Stimulated activated CD4-positive, alpha-beta T cell treated with anti-CD3 and anti-CD28 coated beads, Interleukin-1b, Interleukin-23, amount 100 ng/mL, for 4 hours (primary cell): ENCODE measurements at places on chromosomes 5 and 9.

DNA sequence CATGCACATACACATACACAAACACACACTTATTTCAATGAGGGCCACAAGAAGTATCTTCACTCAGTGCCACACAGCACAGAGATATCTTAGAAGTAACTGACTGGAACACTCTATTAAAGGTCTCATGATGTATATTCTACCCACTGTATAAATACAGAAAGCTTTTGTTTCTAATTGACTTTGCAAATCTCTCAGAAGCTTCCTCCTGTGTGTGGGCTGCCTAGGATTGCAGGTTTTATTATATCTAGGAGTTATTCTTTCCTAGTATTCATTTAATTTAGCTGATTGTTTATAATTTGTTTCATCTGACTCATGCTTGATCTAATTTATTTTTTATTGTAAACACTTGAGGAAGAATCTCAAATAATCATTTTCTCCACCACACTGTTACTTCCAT lies 262.4 kb upstream of the ACTBL2 start:
- DNase-seq: no peak

DNA sequence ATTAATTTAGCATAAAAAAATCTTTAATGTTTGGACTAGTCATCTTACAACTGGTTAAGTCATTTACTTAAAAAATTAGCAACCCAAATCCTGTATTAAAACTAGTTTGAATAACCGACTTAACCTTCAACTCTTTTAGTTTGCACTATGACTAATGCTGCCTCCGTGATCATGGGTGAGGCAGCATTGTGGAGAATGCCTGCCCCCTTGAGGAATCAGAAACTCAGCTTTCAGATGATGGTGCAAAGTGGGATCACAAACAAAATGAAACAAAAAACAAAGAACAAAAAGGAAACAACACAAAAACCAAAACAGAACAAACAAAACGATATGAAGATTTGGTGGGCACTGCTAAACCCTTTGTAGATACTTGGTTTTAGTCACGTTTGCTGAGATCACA lies 127.0 kb upstream of the PALM2AKAP2 start:
- DNase-seq: no peak

- no peak for DNase-seq
Measured at GRCh38 chr5:130514984-130515690, 610.9 kb downstream of the CHSY3 start.

- no peak for DNase-seq
Measured at GRCh38 chr5:69364414-69364813, 4.9 kb downstream of the AK6 start.

DNA sequence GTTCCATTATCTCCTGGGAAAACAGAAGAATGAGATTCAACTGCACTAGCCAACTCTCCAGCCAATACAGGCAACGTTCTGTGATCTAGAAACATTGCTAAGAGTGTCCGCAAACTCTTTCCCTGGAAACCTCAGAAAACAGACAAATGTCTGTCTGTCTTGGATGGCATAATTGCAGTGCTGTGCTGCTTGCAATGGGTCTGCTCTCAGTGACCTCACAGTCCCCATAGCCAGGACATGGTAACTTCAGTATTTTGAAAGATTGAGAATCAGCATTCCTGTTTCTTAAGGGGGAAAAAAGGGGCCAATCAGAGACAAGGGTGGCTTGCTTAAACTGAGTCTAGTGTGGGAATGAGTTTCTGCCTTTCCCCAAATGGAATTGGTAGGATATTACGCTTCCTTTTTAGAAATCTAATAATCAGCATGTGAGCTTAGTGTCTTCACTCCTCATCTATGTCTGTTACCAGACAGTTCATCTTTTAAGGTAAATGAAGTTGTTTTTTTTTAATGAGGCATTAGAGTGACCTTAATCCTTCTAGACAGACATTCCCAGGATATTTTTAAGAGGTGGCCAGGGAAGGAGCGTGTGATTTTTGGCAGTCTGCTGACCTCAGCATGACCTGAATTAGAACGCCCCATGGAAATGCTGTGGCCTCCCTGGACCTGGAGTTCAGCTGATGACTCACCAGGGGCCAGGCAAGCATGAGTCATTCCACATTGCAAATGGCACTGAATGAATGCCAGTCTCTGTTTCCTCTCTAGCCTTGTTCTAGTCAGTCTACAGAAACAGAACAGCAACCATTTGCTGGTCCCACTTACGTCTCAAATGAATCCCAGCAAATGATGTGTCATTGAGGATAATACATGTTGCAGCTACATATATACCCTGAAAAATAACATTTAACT lies 210.2 kb upstream of the ACTBL2 start:
- no peak for DNase-seq

DNA sequence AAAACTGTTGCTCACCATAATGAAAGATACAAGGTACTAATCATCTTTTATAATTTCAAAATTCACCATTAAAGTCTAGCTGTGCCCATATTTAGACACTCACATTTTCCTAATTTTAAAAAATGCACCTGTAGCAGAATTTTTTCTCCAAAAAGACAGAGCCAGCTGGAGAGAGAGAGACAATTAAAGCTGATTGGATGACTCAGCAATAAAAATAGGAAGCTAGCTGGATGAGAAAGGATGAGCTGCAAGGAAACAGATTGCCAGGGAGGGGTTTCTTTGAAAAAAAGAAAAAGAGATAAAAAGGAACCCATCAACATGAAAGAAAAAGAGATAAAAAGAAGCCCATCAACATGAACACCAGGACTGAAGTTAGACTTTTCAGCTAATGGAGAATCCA lies 73.8 kb downstream of the HCN1 start:
- no peak for DNase-seq

- DNase-seq: no peak
Measured at GRCh38 chr9:36772449-36773403, 200.0 kb downstream of the MELK start.

DNA sequence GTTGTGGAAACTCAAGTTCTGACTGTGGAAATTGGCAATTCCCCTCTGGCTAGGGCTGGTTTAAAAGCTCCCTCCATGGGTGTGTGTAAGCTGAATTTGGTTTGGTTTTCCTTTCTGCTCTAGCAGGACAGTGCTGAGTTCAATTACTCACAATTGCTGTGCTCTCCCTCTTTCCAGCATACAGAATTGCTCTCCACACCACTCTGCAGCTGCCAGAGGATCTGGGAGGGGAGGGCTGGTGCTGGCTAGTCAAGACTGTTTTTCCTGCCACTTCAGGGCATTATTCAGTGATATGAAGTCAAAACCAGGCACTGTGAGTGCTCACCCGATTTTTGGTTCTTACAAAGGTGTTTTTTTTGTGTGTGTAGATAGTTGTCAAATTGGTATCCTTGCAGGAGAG lies 336.9 kb upstream of the SLC24A2 start:
- DNase-seq: no peak

GRCh38 chr5:122607818-122608217 lies 167.1 kb upstream of the SNX2 start:
- DNase-seq: no peak

DNA sequence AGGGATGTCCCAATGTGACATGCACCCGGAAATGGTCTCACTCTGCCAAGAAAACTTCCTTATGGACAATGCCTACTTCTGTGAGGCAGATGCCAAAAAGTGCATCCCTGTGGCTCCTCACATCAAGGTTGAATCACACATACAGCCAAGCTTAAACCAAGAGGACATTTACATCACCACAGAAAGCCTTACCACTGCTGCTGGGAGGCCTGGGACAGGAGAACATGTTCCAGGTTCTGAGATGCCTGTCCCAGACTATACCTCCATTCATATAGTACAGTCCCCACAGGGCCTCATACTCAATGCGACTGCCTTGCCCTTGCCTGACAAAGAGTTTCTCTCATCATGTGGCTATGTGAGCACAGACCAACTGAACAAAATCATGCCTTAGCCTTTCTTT lies 37.6 kb upstream of the CCDC152 start:
- DNase-seq: no peak

- no peak for DNase-seq
Measured at GRCh38 chr5:160023007-160023907, 14.3 kb downstream of the TTC1 start.

DNA sequence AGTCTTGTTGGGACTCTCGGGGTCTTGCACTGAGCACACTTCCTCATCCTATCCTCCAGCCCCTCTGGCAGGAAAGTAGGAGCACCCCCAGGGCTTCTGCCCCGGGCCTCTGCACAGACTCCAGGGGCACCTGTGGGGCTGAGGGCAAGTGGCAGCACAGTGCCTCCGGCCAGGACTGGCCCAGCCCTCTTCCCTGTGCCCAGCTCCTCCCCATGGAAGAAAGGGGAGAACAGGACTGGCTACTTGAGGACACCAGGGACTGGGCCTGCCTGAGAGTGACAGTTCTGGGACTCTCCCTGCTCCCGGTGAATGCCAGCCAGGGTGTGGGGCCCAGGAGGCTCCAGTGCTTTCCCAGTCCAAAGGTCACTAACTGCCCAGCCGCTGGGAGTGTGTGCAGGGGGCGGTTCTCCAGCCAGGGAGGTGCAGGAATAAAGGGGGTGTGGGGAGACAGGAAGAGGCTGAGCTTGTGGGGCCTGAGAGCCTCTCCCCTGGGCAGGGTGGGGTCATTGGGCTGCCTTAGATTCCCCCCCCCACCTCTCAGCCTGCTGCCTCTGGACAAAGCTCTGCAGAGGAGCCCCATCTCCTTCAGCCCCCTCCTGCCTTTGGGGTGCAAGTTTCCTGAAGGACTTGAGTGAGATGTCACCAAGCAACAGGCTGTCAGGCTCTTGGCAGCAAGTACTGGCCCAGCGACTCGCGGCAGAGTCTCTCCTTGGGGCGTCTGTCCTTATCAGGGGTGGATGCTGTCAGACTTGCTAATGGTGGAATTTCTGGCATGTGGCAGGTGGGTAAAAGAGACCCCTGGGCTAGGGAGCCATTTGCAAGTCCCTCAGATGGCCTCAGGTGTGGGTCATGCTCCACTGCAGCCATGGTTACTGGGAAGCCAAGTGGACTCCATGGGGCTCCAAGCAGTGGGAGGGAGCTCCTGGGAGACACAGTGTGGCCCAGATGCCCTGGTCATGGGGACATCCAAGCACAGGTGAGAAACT lies 19.1 kb upstream of the JADE2 start:
- DNase-seq: no peak
